ENCODE measurements at places on chromosomes 5 and 9.

GRCh38 chr9:3856592-3856991, 330.8 kb upstream of the RFX3 start:
- no peak for DNase-seq

- no peak for DNase-seq
Observed at GRCh38 chr9:85715587-85715986, 26.2 kb downstream of the AGTPBP1 start.

- no peak for DNase-seq
Observed at GRCh38 chr9:27495480-27496134, 28.5 kb upstream of the IFNK start.

DNA sequence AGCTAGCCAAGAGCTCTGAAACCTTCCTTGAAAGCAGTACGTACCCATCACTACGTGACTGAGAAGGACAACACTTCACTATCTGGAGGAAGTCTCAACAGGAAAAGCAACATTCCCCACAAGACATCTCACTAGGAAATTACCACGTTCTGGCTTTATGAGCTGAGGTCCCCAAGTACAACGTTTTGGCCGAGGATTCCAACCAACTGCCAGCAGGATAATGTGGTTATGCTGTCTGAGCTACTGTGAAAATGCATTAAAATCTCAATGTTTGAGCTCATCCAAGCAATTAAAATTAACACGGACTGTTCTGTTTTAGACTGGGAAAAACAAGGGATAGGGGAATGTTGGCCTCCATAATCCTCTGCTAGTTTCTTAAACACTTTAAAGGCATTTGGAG, 16.4 kb downstream of the MED27 start:
- DNase-seq, result no peak

DNA sequence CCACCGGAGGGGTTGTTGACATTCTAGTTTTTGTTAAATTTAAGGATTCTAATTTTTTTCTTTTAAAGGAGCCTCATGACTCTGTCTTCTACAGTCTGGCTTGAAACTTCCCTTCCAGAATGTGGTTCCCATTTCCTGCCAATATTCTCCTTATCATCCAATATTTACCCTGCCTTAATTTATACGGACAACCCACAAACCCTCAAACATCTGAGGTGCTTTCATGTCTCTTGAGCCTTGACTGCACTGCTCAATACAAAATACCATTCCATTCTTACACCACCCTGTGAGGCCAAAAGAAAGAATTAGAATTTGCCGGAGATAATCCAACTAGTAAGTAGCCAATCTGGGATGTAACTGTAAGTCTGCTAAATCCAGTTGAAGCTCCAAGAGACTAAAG, 346.5 kb downstream of the SPOCK1 start:
- no peak for DNase-seq

- DNase-seq, result no peak
Observed at GRCh38 chr9:130110166-130110565, 56.5 kb downstream of the GPR107 start.

GRCh38 chr5:126852091-126852571, 75.2 kb downstream of the LMNB1 start:
- DNase-seq, result peak; percentile 73

- peak; percentile 93 for DNase-seq
Observed at GRCh38 chr5:52987711-52988331, 1.3 kb upstream of the ITGA2 start.

DNA sequence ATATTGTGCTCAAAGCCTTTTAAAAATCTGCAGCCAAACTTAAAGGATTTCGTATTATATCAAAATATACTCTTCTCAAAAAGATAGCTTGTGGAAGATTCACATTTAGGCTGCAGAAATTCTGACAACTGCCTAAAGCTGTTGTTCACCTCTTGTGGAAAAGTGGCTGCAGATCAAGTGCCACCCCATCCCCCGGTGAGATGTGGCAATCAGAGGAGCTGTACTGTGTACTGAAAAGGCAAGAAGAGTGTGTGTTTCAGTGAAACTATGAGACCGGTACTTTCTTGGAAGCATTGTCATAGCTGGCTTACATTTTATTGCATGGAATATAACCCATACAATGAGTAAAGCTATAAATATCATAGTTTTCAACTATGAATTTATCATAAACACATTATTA, 64.3 kb downstream of the CDH18 start:
- no peak for DNase-seq

DNA sequence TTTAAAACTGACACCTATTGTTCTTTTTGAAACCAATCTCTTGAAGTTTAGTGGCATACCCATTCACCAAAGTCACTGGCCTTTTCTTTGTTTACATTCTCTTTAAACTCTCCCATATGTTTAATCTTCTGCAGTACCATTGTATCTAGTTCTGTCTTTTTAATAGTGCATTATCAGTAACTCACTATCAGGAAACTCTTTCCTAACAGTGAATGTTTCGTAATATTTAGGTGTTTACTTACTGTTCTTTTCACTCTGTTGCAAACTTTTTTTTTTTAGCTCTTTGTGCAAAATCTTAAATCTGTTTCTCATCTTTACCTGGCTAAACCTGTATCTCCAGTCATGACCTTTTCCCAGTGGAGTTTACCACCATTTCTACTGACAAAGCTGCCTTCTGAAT, 17.2 kb downstream of the SMAD5 start:
- DNase-seq, result no peak

- peak; percentile 51 for DNase-seq
Observed at GRCh38 chr5:83472508-83473345, 1.2 kb downstream of the VCAN start.

GRCh38 chr5:9716838-9717281, 86.7 kb upstream of the TAS2R1 start:
- no peak for DNase-seq

DNA sequence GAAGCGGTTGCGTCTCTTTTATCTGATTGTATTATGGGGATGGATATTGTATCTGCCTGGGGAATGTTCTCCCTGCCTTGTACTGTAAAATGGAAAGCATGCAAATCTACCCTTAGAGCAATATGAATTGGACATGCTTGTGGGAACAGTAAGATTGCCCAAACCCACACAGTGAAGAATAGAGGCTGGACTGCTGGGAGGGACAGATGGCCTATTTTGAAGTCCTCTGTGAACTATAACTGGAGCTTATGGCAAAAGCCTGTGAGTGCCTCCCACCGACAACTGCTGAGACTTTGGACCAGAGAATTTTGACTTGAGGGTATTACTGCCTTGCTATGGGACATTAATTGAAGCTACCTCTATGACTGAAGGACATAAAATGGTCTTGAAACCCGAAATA, 168.9 kb downstream of the ERCC6L2 start:
- no peak for DNase-seq

DNA sequence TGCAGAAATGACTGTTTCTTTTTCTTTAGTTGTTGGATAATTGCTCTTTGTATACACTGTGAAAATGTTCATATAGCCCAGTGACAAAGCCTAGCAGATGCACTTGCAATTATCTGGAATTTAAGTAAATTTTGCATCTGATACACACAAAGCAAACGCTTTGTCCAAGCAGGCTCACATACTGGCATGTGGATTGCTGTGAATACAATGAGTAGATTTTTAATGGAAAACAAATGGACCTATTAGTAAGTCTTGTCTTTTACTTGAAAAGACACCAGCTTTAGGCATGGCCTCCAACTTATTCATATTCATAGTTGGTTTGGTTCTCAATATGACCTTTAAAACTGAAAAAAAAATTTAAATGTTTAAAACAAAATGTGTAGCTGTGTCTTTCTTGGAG, 1299.8 kb upstream of the WWC1 start:
- no peak for DNase-seq

DNA sequence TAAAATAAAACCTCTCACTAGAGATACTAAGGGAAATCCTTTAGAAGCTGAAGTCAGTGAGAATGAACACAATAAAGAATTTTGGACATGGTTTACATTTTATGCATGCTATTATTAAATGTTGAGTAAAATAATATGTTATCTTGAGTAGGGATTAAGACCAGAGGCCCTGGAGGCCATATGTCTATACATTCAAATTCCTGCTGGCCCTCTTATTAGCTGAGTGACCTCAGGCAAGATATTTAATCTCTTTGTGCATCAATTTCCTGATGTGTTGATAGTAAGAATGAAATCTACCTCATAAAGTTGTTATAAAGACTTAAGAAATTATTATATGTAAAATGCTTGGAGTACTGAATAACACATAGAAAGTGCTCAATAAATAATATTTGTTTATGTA, 281.1 kb upstream of the KLF4 start:
- no peak for DNase-seq

DNA sequence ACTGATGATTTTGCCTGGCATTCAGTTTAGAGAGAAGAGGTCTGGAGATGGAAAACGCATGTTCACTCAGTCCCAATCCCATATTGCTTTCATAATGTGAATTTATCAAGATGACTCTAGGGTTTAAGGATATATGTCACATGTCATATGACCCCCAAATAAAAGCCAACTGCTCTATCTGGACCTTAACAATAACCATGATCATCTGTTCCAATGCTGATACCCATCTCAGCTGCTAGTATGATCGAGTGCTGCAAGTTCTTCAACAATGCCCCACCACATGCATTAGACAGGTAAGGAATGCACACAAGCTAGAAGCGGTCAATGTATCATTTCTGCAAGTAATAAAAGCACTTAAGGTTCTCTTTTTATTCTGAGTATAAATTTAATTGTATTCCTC, 91.8 kb downstream of the OXCT1 start:
- DNase-seq, result no peak
